ENCODE measurements at places on chromosomes 5 and 9.
A peak's percentile ranks its signal among the peaks of the same experiment; 100 is the strongest.

GRCh38 chr9:85914108-85914507, 26.8 kb upstream of the NAA35 start:
- DNase-seq = no peak

DNA sequence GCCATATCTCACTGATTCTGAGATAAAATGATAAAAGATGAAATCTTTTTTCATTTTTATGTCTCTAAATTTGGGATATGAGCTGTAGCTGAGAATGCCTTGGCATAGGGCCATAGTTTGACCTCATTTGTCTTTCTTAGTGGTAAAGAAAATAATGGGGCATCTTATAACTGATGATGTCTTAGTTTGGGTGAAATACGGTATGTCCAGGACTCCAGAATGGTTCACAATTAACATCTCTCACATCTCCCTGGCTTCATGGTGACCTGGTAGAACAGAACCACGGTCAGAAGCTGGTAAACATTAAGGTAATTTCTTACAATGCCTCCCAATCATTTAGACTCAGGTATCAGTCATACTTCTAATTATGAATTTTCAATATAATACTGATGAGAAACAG, 250.8 kb downstream of the MAT2B start:
- no peak for DNase-seq

DNA sequence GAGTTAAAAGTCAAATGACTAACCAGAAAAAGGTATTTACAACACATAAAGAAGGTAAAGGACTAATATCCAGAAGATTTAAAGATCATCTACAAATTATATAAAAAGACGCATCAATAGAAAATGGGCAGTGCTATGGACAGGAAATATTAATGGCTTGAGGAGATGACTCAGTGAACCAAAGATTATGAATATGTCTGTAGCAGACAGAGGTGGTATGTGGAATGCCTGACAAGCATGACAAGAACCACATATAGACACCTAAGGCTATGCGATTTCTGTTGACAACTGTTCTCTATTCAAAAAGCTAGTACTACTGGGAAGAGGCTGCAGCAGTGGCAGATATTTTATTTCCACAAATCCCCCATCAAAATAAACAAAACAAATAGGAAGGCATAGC, 177.0 kb upstream of the SH3GL2 start:
- DNase-seq = no peak

DNA sequence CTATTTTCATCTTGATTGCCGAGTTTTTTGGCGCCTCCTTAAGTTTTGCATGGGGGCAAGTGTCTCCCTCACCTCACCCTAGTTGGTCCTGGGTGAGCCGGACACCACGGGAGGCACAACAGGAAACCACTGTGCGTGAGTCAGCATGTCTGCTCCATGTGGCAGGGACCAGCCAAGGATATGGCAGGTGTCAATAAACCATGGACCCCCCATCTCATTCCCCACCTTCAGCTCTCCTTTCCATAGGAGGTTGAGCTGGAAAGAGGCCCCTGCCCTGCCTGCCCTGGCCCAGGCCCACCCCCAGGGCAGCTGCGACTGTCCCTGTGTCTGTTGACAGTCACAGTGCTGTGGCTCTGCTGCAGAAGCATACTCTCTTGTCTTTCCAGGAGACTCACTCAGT, 3.1 kb downstream of the SPACA9 start:
- no peak for DNase-seq

GRCh38 chr9:24095246-24095645, 269.2 kb upstream of the ELAVL2 start:
- no peak for DNase-seq

DNA sequence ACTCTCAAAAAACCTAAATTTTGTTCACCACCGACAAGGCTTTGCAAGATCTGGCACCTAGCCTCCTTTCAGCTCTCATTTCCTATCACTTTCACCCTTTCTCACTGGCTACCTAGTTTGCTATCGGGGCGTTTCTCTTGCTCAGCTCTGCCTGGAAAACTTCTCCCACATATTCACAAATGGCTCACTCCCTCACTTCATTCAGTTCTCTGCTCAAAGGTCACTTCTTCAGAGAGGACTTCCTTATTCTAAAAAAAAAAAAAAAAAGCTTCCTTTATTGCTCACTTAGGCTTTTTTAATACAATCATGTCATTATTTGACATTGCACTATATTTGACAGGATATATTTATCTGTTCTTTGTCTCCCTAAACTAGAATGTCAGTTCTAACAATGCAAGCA, 2.1 kb upstream of the SLC25A46 start:
- peak; percentile 71 for DNase-seq

GRCh38 chr9:85009251-85009650, 339.7 kb downstream of the NTRK2 start:
- DNase-seq = no peak

DNA sequence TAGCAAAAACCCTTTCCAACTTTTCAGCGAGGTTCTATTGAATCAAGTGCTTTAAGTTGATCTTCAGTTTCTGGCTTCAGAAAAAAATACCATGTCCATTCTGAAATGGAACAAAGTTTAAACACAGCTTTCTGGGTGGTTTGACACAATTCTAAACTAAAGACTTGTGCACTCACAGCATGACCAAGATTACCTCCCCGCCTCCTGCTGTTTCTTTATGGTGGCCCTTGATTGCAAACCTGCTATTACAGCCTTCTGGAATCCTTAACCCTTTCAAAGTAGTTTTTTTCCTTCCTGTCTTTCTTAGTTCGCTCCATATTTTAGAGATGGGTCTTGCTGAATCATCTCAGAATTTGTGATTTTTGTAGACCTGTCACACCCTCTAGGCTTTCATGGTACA, 135.9 kb upstream of the FBN2 start:
- no peak for DNase-seq

GRCh38 chr5:172140120-172140519, 47.9 kb downstream of the STK10 start:
- no peak for DNase-seq

GRCh38 chr9:127121628-127122175, 733 bp downstream of the ANGPTL2 start:
- no peak for DNase-seq

- DNase-seq = peak; percentile 49
Observed at GRCh38 chr5:138610918-138611677, 35.9 kb upstream of the HSPA9 start.

- no peak for DNase-seq
Observed at GRCh38 chr9:123482295-123482968, 126.4 kb downstream of the CRB2 start.

DNA sequence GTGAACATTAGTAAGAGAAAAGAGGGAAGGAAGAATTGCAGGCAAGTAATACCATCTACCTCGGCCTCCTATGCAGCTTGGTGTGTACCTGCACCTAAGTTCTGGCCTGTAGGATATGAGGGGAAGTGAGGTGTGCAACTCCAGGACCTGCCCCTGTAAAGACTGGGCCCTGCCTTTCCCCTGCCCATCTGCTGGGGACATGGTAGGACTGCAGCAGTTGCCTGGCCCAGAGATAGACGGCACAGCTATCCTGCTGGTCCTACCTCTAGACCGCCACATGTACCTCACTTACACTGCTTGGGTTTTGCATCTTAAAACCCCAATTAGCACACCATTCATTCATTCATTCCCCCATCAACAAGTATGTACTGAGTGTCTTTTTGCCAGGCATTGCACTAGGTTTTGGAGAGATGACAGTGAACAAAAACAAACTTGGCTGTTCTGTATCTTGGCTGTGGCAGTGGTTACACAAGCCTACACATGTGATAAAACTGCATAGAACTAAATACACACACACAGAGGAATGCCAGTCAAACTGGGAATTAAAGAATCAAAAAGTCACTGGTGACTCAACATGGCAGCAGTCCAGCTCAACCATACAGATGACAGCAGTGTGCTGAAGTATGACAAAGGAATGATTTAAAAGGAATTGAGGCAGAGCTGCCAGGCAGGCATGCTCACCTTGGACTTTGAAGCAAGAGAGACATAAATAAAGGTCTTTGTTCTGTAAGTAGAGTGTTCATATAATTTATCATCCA, 23.3 kb upstream of the MGAT1 start:
- DNase-seq = peak; percentile 66

DNA sequence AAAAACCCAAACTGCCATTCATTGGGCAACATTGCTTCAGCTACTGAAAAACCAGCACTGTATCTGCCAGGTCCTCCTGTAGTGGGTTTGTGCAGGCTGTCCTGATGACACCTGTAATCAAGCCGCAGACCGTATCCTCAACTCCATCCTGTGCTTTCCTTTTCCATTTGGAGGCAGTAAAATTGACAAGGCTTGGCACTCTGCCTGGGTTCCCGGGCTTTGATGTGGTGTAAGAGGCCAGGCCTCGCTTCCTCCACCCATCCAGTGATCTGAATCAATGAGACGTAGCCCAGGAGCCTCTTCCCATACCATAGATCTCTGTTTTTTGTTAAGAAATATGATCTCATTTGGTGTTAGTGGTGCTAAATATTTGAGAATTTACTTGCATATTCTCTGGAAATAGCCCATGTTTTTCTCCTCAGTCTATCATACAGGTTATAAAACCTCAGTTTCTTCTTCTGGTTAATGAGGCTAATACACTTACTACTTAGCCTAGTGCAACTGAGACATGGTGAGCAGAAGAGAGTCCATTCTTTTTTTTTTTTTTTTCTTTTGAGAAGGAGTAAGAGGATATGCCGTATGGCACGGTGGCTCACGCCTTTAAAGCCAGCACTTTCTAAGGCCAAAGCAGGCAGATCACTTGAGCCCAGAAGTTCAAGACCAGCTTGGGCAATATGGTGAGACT, 34.8 kb downstream of the LSM11 start:
- no peak for DNase-seq

- DNase-seq = no peak
Observed at GRCh38 chr5:171162165-171162564, 146.9 kb upstream of the TLX3 start.

All from suppressor macrophage (primary cell).